ENCODE measurements at places on chromosomes 5 and 9.

DNA sequence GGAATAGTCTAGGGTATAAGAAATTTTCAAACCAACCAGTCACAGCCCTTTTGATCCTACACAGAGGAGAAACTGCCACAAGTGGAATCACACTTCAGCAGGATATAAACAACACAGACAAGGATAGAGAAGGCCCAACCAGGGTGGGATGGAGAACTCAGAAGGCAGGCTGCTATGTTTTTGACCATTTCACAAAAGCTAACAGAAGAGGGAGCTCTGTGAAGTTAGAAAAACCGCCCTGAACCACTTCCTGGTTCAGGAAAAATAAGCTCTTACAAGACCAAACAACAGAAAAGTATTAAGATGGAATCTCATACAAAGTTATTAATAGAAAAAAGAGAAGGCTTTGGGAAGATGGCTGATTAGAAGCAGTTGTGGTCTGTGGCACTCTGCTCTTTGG, 960 bp upstream of the IFNB1 start:
- no peak for DNase-seq

DNA sequence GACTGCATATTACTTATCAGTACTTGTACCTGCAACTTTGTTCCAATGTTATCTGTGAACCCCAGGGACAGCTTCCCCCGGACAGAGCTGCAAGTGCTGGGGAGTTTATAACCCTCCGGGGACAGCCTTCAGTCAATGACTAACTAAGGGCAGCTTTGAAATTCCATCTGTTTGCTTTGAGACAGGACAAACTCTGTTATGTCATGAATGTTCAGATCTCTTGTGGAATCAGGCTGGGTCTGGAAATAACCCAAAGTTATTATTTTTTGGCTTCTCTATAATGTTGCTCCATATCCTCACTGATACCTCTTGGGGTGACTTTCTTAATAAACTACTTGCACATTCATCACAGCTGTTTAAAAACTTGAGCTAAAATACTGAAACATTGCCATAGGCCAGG, 617.5 kb upstream of the TLE4 start:
- DNase-seq = no peak

DNA sequence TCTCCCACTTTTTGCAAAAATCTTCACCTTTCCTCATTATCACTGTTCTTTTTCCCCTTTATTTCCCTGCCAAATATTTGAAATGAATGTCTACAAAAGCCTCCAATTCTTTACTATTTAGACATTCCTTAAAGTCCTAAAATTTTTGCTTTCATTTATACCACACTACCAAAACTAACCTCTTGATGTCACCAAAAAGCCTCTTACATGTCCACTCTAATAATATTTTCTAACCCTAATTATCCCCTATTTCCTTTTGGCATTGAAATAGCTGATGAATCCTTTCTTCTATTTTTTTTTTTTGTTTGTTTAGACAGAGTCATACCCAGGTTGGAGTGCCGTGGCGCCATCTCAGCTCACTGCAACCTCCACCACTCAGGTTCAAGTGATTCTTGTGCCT, 32.3 kb upstream of the NRG2 start:
- no peak for DNase-seq

GRCh38 chr5:156310115-156310514, 16.8 kb upstream of the SGCD start:
- no peak for DNase-seq

GRCh38 chr5:60992871-60993270, 47.9 kb downstream of the NDUFAF2 start:
- DNase-seq = no peak
